ENCODE measurements at places on chromosomes 5 and 9. TPM values are rescaled to one million over a fixed set of nuclear protein-coding genes. Genes with fewer than 3 reads are reported as not detected.

SETX gene
- 103 TPM for total RNA-seq

SYK gene
- total RNA-seq = not detected

LCN10 gene
- total RNA-seq = not detected

BHMT2 gene
- 12.4 TPM for total RNA-seq

FBP1 gene
- total RNA-seq = not detected

HTR1A gene
- total RNA-seq = not detected

SLIT3 gene
- total RNA-seq = 112 TPM

IFNB1 gene
- not detected for total RNA-seq

WDR38 gene
- total RNA-seq = not detected

NUDT2 gene
- 26.6 TPM for total RNA-seq

NMRK1 gene
- 25.5 TPM for total RNA-seq

ADAMTS19 gene
- total RNA-seq = under 0.01 TPM

BBLN gene
- 24.2 TPM for total RNA-seq

ZBTB5 gene
- 12.3 TPM for total RNA-seq

All from hair follicle dermal papilla cell (primary cell).